ENCODE measurements at places on chromosomes 3 and 15. TPM values are rescaled to one million over a fixed set of nuclear protein-coding genes. Genes with fewer than 3 reads are reported as not detected.

RBPMS2 gene
- 24.0 TPM for total RNA-seq

ROPN1 gene
- total RNA-seq, result not detected

TEX55 gene
- not detected for total RNA-seq

KIF23 gene
- total RNA-seq, result 9.5 TPM

BTLA gene
- total RNA-seq, result not detected

NR1I2 gene
- 0.23 TPM for total RNA-seq

PP2D1 gene
- total RNA-seq, result not detected

FHIT gene
- total RNA-seq, result 20.2 TPM

GREM1 gene
- 0.44 TPM for total RNA-seq

LRRC31 gene
- 0.23 TPM for total RNA-seq

GABRR3 gene
- not detected for total RNA-seq

GPR149 gene
- not detected for total RNA-seq

ARGFX gene
- total RNA-seq, result not detected

PLSCR4 gene
- 11.3 TPM for total RNA-seq

CCR9 gene
- not detected for total RNA-seq

SPRED1 gene
- 29.3 TPM for total RNA-seq

ADAMTS7 gene
- total RNA-seq, result 55.1 TPM

DCLK3 gene
- total RNA-seq, result not detected

RASL12 gene
- 0.69 TPM for total RNA-seq

DZIP1L gene
- total RNA-seq, result 7.7 TPM

CPNE9 gene
- 0.31 TPM for total RNA-seq

ENTPD3 gene
- total RNA-seq, result not detected
